ENCODE measurements at places on chromosomes 12 and 14. TPM values are rescaled to one million over a fixed set of nuclear protein-coding genes. Genes with fewer than 3 reads are reported as not detected.

DNA sequence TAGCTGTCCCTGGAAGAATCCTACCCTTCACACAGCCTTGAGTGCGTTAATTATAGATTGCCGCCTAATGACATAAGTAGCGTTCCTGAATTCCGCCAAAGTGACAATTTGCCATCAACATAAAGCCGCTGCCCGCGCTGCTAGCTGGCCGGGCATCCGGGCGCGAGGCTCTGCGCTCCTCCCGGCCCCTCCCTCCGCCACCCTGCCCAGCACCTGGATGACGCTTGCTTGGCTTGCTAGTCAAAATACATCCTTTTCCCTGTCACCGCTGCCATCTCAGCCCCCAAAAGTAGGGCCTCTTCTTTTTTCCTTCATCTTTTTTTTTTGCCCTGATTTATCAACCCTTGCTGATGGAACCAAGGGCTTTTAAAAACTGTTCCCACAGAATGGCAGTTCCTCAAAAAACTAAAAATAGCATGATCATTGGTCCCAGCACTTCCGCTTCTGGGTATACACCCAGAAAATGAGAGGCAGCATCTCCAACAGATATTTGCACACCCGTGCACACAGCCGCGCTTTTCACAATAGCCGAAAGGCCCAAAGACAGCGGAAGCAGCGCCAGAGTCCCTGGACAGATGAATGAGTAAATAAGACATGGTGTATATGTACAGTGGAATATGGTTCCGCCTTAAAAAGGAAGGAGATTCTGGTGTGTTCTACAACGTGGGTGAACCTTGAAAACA is 235.2 kb downstream of the BCL11B start:
- DNase-seq, result no peak

DNA sequence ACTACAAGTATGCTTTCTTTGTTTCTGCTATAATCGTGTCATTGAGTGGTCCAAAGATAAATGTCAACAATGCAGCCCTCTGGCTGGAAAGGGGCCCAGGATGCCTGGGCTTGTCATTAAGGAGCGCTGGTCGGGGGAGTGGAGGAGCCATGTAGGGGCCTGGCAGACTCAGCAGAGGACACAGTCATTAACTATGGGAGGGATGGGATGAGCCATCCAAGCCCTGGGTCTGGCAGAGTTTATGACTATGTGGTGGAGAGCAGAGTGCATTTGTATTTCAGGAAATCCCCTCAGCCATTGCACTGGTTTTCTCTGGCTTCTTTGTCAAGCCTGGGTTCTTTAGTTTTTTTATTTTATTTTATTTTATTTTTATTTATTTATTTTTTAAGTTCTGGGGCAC is 243.1 kb downstream of the C12orf75 start:
- DNase-seq, result no peak

Gene E2F7
- total RNA-seq, result 26.1 TPM

Gene ANO4
- total RNA-seq, result not detected

Gene FOXM1
- total RNA-seq, result 60.0 TPM

Gene DHRS2
- total RNA-seq, result 0.58 TPM
